NCI-H2171 (cell line): ENCODE measurements at places on chromosomes 2 and 18.
A peak's percentile ranks its signal among the peaks of the same experiment; 100 is the strongest.

DNA sequence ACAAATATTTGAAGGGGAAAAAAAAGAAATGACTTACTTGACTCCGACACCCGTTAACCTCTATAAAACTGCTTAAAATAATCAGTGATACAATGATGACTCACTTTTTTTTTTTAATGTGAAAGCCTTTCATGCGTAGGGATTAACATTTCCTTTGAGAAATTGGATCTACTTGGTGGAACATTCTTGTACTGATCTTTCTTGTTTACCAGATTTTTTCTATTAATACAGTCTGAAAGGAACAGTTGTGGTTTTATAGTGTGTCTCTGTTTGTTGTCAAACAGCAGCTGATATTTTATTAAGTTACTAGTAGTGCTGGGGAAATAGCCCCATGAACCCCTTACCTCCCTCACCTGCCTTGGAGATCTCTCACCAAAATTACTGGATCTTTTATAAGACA, 40.2 kb upstream of the NEB start:
- DNase-seq, result no peak

- no peak for DNase-seq
Measured at GRCh38 chr2:120470041-120470965, 124.4 kb downstream of the INHBB start.

DNA sequence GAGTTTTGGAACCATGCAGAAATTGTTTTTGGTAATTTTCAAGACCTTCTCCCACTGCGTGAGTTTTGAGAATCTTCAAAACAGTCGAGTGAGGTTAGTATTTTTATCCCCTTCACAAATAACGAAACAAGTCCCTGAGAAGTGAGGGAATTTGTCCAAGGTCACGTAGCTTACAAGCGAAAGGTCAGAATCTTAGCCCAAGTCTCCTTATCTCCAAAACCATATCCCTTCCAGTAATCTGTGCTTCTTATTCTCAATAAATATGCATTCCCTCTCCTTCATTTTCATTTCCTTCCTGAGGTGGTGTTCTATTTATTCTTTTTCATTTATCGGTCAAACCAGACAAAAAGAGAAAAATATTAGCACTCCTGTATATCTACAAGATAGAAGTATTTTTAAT, 163.6 kb downstream of the MREG start:
- no peak for DNase-seq

DNA sequence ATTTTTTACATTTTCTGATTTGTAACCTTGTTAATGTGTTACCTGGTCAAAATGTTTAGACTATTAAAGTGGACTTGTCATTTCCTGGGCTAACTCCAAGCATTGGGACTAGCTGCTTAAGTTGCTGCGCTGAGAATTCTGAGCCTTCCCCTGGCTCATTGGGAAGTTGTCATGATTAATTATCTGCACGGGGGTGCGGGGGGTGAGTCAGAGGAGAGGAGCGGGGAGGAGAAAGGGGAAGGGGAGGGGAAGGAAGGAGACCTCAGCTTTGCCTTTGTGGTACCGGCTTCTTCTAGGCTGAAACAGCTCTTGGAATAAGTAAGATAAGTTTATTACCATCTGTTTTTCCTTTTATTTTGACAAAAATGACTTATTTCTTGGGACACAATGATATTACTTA, 52.9 kb upstream of the APCDD1 start:
- DNase-seq, result no peak

- DNase-seq, result no peak
Measured at GRCh38 chr18:25659541-25659940, 307.6 kb upstream of the ZNF521 start.

- DNase-seq, result no peak
Measured at GRCh38 chr2:71941726-71942525, 205.7 kb downstream of the CYP26B1 start.

DNA sequence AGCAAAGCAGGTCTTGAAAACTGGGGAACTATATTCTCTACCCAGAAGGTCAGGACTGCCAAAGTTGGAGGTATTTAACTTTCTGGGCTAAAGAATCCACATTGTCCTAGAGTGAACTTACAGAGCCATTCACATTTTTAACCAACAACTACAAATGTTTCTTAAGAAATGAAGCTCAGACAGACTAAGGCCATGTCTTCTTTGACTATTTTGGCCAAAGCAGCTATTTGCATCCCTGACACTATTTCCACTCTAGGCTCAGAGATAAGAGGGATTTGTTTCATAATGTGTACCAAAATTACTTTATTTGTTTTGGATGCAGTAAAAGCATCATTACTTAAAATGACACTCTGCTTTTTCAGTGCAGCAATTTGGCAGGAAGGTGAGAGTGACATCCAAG, 18.1 kb downstream of the PID1 start:
- DNase-seq, result no peak

DNA sequence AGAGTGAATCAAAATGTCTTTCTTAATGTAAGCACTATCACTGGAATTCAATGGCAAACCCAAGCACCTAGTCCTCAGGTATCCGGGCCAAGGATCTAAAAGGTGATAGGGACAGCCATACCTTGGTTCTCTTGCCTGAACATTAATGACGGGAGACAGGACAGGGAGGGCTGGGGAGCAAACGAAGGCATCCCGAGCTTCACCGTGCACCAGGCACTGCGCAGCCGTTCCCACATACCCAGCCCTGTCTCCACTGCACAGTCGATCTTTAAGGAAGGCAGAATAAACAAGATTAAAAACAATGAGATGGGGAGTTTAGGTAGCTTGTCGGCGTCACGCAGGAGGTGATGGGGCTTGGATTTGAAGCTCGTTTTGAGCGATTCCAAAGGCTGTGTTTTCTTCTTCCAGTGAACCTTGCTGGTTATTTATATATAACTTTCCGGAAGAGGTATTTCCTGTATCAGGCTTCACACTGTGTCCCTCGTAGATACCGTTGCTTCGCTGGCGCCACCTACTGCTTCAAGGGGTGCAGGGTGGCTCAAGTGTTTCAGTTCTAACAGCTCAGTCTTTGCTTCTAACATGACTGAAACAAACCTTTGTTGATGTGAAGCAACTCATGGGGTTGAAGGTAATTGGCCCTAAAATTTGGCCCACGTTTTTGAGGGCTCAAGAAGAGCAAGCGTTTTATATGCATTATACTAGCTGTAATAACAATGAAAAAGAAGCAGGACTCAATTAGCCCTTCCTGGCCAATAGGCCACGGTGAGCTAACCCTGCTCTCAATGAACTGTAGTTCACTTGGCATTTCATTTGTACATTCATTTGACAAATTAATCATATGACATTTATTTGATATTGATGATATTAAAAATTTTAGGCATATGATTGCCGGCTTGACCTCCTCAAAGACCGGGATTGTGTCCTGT, 77.4 kb downstream of the DCDC2C start:
- peak; percentile 9 for DNase-seq

DNA sequence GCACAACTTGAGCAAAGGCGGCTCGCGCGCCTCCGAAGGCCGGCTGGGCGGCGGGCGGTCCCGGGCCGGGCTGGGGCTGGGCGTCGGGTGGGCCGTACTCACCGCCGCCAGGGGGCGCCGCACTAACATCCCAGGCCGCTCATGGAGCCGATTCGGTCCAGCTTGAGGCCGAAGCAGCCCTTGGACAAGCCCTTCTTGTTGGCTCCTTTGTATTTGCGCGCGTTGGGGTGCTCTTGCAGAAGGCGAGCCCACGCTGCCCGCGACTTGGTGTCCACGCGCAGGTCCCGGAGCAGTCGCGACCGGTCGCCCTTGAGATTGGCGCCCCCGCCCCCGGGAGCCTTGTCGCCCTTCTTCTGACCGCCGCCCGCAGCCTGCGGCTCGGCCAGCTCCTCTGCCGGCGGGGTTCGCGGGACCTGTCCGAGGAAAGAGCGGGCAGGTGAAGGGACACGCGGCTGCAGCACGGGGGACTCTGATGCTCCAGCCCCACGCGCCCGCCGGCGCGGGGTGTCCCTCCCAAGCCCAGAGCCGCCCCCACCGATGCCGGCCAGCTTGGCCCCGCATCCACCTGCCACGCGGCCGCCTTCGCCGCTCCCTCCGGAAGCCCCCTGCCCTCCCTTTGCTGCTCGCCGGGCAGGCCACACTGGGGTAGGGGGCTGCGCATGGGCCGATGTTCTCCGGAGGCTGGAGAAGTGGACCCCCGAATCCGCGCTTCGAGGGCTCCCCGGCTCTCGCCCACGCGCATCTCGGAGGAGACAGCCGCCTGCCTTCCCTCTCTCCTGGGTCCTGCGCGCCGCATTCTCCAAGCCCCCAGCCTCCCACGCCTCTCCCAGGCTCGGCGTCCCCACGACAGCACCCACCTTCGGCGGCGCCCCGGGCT, 655 bp downstream of the NPPC start:
- DNase-seq, result no peak

DNA sequence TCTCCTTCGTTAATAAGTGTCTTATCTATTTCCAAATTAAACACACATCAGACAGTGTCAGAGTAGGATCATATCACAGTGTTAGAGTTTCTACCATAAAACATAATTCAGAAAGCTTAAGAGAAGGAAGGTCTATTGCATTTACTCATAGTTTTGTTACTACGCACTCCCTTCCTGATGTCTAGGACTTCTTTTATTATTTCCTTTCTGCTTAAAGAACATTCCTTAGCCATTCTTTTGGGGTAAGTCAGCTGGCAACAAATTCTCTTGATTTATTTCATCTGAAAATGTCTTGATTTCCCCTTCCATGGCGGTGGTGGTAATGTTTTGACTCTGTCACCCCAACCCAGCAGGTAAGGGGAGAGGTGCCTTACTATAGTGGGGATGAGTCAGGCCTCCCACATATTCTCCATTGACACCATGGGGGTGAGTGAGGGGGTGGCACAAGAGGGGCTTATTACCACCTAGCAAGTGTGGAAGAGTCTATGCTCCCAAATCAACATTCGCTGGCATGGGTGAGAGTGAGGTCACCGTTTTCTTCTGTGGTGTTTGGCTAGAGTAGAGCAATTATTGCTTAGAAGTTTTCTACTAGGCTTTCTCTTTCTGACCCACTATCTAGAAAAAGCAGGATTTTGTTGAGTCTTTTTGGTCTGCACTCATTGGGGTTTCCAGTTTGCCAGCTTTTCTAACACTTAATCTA, 29.9 kb downstream of the ABCB11 start:
- no peak for DNase-seq

DNA sequence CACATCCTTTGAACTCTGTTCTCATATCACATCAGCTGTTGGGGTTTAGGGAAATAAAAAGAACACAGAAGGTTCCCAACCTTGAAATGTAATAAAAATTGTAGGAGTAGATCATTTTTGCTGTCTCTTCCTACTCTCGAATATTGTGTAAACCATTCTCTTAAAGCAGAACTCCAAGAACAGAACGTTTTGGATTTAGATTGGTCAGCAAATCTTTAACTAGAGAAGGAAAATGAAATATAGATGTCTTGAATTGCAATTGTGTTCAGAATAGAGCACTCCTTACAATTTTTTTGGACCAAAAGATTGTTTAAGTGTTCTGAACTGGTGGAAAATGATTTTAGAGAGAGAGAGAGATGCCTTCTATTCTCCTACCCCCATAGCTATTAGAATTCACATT, 23.9 kb upstream of the THSD7B start:
- no peak for DNase-seq

DNA sequence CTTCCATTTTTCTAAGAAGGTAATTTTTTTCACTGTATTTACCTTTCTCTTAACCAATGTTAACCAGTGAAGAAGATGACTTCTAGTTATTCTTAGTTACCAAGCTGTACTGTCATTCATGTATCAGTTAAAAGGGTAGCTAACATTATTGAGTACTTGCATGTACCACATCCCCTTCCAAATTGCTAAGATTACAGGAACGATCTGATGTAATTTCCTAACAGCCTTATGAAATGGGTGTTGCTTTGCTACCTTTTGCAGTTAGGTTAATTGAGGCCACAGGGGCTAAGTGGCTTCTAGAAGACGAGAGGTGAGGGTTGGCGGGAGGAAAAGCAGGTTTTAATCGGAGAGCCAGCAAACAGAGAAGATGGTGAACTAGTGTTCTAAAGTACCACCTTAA, 1.8 kb upstream of the SULT6B1 start:
- no peak for DNase-seq

- no peak for DNase-seq
Measured at GRCh38 chr18:48832938-48833700, 117.6 kb downstream of the SMAD7 start.

DNA sequence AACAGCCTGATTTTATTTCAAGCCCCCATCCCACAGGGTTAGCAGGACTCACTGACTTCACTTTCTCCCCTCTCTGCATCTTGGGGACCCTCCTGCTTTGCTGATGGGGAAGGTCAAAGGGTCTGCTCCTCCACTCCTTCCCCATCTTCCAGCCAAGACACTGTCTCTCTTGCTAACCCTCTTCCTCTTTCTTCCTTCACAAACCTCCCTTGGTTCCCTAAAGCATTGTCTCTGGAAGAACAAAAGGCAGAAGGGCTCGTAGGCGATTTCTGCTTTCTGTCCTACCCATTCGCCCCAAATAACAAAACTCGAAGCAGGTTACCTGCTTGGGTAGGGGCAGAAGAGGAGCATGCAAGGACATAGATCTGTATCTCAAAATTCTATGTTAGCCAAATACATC, 5.5 kb upstream of the SLC4A3 start:
- DNase-seq, result no peak

DNA sequence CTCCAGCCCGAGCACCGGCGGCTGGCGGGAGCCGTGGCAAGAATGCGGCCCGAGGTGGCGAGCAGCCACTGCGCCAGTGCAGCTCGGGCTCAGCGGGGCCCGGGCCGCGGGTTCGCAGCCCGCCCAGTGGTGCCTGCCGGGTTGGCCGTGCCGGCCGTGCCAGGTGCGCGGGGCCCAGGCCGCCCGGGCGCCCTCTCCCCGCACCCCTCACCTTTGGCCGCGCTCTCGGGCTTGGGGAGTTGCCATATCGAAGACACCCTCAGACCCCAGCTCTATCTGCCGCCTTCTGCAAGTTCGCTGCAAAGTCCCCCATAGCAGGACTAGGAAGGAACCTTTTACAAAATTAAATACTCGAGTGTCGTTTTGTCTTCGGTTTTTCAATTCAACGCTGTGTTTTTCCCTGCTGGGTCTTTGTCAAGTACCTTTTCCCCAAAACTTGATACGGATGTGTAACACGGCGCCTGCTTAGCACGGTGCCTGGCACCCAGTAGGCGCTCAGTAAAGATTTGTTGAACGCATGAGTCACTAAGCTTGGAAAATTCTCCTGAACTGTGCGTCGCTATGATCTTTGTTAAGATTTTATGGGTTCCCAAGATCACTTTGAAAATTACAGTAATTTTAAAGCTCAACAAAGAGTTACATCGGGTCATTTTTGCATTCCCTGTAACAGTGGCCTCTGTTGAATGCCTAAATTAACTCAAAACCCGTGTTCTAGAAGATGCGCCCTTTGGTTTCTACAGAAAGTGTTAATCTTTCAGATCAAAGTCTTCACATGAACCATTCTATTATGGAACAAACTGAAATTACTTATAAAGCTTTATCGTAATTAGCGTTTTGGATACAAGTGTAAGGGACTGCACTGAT, 750 bp downstream of the STRADB start:
- no peak for DNase-seq

GRCh38 chr2:58204195-58204959, 36.7 kb downstream of the FANCL start:
- no peak for DNase-seq
